T-cell (primary cell): ENCODE measurements at places on chromosomes 4 and X.

DNA sequence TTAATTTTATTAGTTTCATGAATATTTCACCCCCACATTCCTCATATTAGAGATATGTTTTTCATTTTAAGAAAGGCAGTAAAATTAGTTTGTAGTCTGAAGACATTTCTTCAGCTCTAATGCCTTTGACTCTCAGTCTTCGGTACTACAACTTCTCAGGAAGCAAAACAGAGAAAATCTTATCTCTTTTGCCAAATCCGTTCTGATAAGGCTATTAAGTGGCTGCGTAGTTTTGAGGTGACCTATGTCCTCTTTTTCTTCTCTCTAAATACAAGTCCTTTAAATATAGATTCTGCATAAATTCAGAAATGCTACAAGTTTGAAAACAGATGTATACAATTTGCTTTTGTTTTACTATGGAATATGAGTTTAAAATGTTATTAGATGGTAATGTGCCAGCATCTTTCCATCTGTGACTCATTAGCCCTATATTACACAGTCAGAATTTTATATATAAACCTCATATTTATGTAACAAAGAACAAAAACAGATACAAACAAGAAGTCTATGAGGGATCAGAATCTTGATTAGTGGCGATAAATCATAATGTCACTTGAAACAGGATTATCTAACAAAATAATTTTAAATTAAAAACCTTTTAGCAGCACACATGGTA lies 181.2 kb upstream of the ETNPPL start:
- no peak for DNase-seq

GRCh38 chr4:87973283-87974169 lies 2.0 kb upstream of the SPP1 start:
- DNase-seq = no peak

- DNase-seq = no peak
Measured at GRCh38 chr4:107319386-107319785, 283.3 kb upstream of the DKK2 start.

GRCh38 chrX:140928739-140929138 lies 73.7 kb upstream of the SPANXB1 start:
- DNase-seq = no peak

DNA sequence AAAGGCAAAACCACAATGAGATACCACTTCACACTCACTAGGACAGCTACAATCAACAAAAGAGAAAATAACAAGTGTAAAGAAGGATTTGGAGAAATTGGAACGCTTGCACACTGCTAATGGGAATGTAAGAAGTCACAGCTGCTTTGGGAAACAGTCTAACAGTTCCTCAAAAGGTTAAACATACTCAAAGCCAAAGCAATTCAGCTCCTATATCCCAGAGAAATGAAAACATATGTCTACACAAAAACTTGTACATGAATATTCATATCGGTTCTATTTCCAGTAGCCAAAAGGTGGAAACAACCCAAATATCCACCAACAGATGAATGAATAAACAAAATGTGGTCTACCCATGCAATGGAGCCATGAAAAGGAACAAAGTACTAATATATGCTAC lies 64.0 kb downstream of the TEC start:
- DNase-seq = no peak

GRCh38 chrX:22069586-22069985 lies 37.5 kb downstream of the PHEX start:
- no peak for DNase-seq

GRCh38 chr4:105215609-105216313 lies 69.1 kb downstream of the TET2 start:
- DNase-seq = no peak
